ENCODE measurements at places on chromosomes 1 and 21.
A peak's percentile ranks its signal among the peaks of the same experiment; 100 is the strongest.

DNA sequence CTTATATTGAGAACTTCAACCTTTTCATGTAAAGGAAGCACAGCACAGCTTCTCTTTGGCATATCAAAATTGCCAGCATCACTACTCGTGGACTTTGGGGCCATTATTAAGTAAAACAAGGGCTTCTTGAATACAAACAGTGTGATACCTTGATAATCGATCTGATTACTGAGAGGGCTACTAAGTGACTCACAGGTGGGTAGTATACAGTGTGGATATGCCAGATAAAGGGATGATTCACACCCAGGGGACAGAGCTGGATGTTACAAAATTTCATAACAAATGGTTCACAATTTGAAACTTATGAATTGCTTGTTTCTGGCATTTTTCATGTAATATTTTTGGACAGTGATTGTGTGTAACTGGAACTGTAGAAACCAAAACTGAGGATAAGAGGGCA lies 15.4 kb downstream of the HDAC1 start:
- DNase-seq, result no peak

GRCh38 chr1:10155087-10155712 lies 55.2 kb upstream of the KIF1B start:
- DNase-seq, result no peak

DNA sequence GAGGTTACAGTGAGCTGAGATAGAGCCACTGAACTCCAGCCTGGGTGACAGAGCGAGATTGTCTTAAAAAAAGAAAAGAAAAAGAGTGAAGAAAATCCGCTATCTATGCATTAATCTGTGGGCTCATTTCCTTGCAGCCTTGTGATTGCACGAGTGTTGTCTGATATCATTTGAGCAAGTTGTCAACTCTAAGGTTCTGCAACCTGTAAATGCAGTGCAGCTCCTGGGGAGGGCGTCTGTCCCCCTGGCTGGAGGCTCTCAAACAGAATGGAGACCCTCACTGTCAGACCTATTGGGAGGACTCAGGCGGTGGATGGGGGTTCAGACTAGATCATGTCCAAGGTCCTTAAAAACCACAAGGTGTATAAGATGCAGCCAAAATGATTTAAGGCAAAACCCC lies 6.2 kb downstream of the CORT start:
- DNase-seq, result no peak

DNA sequence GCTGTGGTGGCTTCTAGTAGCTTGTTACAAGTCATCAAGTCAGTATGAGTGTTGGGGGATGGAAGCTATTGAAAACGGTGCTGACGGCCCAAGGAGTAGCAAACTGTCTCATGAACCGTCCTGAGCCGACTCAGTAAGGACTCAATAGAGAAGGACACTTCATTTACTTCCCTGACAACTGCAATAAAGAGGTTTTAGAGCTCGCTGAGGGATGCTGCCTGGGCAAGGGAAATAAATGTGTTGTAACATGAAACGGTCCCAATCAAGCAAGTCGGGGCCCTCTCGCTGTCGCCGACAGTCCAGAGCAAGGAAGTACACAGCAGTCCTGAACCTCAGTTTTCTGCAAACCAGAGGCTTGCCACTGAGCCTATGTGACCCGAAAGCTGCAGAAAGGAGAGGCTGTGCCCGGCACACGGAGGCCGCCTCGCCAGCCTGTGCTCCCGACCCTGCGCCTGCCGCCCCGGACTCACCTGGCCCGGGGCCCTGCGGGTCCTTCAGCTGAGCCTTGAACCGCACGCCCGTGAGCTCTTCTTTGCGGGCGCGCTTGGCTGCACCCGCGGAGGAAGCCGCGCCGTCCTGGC lies 423 bp downstream of the URB1 start:
- DNase-seq, result no peak

DNA sequence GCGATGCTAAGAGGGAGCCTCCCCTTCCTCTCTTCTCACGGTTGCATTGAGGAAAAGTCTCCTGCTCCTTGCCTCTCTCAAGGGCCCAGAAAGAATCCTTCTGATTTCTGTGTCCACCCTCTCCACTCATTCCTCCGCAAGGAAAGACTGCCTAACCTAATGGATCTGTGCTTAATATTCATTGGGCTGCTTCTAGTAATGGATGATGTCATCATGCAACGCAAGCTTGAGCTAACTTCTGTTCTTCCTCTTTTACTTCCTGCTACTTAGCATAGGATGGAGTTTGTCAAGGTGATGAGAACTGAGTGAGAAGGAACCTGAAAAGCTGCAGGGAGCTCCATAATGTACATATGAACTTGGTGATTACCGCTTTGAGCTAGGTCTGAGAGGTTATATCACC lies 35.2 kb upstream of the HMGB4 start:
- no peak for DNase-seq

DNA sequence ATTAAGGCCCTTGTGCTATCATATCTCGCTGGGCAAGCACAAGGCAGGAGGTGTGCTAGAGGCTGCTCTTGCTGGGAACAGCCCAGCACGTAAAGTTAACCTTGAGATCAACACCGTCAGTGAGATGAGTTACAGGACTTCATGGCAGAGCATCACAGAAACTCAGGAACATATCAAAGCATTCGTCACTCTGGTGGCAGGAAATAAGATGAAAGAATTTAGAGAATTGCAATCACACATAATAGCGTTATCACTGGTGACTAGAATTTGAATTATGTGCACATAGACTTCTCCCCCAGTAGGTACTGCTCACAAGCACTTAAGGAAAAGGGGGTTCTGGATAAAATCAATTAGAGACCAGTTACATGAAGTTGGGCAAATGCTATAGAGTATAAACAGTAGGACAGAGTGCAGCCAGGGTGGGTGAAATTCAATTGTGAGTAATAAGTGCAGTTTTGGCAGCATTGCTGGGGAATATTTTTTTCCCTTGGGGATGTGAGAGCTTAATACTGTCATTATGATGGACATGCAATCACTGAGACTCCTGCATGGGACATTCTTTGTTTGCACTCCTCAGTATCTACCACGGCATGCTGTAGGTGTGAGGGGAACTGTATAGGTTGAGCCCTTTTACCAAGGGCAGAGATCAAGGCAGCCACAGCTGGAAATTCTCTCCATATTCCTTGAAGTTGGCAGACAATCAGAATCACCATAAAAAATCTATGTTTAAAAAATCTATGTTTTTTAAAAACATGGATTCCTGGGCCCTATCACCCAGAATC lies 44.2 kb upstream of the ARHGAP29 start:
- DNase-seq, result no peak

DNA sequence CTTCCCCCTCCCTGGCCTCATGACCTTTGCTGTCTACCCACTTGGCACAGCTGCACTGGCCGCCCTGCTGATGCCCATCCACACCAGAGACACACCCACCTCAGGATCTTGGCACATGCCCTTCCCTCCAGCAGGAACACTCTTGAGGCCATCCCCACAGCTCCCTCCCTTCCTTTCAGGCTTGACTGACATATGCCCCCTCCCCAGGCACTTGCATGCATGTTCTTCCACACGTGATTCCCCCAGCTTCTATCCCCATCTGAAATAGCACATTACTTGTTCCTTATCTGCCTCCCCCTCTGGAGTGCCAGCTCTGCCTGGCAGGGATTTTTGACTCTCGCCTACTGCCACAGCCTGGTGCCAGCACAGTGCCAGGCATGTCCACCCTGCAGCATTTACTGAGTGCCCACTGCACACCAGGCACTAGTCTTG lies 98.5 kb upstream of the SLC25A33 start:
- DNase-seq, result no peak

DNA sequence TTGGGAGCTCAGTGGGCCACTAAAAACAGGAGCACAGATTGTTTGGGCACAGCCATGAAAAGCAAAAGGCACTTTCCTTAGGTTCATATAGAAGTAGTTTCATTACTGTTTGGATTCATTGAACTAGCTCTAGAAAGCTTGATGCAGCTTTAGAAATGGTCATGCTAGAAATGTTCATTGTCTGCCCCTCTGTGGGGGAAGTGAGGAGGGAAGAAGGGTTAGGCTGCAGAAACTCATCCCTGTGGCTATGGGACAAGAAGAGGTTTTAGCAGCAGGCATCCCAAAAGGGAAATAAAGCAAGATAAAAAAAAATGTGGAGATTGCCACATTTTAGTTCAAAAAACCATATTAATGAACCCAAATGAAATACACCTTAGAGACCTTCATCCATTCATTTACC lies 359.6 kb upstream of the PTBP2 start:
- DNase-seq, result no peak

GRCh38 chr1:223531742-223532341 lies 133.7 kb downstream of the CAPN8 start:
- DNase-seq, result no peak

DNA sequence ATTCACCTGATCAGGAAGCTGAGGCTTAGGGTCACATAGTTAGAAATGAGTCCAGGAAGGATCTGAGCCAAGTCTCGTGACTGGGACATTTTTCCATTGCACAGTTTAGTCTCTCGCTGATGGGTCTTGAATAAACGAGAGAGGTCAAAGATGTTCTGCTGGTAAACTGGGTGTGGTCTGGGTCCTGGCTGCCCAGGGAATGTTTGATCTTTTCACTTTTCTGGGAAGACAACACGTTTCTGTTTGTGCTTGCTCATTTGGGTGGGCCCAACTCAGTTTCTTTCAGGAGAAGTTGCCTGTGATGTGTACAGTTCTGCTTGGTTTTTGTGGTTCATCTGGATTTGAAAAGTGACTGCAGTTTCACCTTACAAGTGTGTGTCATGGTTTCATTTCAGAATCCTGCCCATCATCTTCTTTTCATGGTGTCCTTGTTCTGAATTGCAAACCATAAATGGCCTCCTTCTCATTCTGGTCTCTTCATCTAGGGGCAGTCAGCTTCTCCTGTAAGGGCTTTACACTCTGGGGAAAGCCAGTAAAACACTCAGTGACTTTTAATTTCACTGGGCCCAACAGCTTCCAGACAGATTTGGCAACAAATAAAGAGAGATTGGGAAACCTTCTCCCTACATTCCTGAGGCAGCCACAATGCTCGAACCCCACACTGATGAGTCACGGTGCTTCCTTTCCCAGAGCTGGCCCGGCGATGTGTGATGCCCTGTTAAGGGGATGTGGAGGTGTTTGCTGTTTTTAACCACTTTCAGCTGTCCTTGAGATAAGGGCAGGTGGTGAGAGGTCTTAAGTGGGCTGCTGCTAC lies 7.2 kb upstream of the TACSTD2 start:
- DNase-seq, result no peak

DNA sequence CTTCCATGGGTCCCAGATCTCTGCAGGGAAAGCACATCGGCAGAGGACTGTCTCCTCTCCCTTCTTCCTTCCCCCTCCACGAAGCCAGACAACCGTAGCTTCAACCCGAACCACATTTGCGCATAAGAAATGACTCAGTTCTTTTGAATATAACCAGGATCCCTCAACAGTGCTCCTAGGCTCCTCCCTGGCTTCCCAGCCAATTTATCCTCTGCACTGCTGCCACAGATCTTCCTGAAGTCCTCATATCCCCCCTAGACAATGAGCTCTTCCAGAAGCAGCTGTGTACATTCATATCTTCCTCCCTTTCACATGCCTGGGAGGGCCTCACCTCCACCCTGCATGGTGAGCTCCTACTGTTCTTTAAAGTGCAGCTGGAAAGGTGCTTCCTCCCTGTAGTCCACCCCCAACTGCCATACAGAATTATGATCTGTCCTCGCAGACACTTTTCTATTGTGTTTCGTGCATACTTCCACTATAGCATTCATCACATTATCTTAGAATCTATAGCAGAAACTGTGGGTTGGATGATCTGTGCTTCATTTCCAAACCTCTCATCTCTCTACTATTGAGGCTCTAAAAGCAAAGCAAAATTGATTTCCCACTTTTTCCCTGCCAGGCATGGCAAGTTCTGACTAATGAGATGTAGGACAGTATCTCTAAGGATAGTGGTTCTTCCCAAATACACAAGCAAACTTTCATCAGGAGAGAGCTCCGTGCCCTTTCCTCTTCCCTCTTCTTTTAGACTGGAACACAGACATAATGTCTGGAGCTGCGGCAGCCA lies 179.3 kb upstream of the HMGB4 start:
- no peak for DNase-seq

- no peak for DNase-seq
These were observed 35.2 kb downstream of the ELAPOR1 start for GRCh38 chr1:109148987-109149561.

GRCh38 chr1:7953850-7954609 lies 7.5 kb upstream of the PARK7 start:
- peak; percentile 77 for DNase-seq
